ENCODE measurements at places on chromosomes 4 and X.
A peak's percentile ranks its signal among the peaks of the same experiment; 100 is the strongest.

DNA sequence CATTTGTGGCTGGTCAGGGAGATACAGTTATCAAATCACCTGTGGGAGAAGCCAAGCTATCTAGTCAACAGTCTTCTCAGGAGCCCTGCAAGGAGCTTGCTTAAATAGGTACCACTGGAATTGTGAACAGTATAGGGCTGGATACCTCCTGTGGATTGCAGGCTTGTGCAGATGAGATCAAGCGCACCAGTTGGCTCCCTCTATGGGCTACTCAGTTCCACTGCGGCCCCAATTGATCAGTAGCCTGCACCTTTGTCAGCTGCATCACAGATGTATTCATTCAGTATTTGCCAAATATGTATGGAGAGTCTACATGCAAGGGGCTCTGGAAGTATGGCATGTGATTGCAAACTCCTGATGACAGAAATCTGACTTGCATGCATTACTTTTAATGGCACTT lies 28.6 kb downstream of the TEX13A start:
- no peak for DNase-seq

DNA sequence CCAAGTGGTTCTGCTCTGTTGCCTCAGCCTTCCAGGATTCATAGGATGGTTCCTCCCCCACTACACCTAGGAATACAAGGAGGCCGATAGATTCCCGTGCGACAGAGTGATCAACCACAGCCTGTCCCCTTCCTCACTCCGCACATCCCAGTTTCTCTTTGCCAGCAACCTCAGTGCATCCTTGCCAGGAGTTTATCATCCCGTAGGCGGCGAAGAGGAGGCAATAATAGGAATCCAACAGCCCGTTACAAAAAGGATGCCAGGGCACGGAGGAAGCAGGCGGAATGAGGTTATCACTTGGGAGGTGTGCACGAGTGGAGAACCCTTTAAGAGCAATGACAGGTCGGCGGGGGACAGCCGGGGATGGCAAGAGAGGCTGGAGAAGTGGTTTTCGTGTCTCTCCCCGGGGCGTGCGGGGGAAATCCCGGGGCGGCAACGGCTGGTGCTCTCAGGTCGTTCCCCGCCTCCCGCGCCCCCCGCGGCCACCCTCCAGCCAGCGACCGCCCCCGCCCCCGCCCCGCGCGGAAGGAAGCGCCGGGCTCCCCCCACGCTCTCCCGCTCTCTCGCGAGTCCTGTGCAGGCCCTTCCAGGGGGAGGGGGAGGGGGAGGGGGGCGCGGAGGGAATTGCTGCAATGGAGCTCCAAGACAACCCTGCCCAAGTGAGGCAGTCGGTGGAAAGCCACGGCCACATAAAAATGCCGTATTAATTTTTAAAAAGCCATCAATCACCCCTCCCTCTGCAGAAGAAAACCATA lies 1.6 kb downstream of the PPP3CA start:
- peak; percentile 43 for DNase-seq

- no peak for DNase-seq
Observed at GRCh38 chr4:179521952-179522351, 2079.7 kb upstream of the AGA start.

- no peak for DNase-seq
Observed at GRCh38 chrX:9647431-9647830, 118.2 kb downstream of the GPR143 start.

DNA sequence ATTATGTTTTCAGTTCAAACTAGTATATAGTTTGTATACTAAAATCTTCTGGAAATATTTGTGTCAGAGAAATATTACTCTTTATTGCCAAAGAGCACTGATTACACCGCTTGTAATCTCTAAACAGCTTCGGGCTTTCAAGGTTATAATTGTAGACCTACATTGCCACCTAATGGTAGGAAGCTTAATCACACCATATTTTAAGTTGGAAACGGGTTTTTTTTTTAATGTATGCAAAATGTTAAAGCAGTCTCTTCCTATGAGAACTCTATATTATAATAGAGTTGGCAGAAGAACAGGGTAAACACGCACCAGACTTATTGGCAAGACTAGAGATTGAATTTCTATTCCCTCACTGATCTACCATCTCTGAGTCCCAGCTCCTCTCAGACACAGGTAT lies 19.5 kb upstream of the NFXL1 start:
- no peak for DNase-seq

GRCh38 chrX:45591650-45592049 lies 391.0 kb upstream of the DIPK2B start:
- DNase-seq = no peak

- DNase-seq = peak; percentile 29
Observed at GRCh38 chrX:154458116-154458953, at the start of gene PLXNA3. PLXNA3 (plus strand) TSS chrX:154458281; CDS start chrX:154460184, 1,903 bp downstream.

Data from NCI-H1092 (cell line).